ENCODE measurements at places on chromosomes 3 and 15.

DNA sequence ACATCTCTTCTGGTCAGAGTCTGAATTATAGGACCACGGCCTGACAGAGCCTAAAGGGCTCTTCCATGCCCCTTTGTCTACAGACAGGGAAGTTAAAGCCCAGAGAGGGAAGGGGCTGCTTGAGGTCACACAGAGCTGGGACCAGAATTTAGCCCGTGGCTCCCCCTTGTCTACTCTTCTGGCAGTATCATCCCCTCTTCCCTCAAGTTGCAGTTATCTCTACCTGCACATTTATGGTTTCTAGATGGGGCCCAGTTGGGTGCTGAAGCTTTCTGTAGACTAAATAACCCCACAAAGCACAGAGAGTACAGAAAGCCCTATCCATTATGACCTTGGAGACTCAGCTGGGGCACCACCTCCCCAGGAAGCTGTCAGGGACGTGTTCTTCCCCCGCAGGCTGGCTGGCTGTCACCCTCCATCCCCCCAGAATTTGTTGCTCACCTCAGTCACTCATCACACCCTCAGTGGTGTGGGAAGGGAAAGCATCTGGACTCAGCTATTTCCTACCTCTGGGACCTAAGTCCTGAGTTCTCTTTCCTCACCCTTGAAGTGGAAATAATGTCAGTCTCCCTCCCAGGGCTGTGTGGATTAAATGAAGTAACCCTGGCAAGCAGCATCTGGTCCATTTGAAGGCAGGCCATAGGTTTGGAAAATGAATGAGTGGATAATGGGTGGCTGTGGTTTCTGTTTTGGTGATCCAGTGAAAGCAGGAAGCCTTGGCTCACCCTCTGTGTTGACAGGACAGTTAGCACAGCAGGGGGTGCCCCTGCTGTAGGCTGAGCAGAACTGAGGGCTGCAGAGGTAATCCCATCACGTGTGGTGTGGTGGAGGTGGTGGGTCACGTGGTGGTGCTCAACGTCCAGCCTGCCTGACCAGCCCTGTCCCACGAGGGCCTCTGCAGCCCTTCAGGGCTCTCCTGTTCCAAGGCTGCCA is 16.3 kb downstream of the ACOX2 start:
- peak; percentile 19 for DNase-seq

GRCh38 chr3:23981136-23981535 is 36.0 kb downstream of the NR1D2 start:
- no peak for DNase-seq

DNA sequence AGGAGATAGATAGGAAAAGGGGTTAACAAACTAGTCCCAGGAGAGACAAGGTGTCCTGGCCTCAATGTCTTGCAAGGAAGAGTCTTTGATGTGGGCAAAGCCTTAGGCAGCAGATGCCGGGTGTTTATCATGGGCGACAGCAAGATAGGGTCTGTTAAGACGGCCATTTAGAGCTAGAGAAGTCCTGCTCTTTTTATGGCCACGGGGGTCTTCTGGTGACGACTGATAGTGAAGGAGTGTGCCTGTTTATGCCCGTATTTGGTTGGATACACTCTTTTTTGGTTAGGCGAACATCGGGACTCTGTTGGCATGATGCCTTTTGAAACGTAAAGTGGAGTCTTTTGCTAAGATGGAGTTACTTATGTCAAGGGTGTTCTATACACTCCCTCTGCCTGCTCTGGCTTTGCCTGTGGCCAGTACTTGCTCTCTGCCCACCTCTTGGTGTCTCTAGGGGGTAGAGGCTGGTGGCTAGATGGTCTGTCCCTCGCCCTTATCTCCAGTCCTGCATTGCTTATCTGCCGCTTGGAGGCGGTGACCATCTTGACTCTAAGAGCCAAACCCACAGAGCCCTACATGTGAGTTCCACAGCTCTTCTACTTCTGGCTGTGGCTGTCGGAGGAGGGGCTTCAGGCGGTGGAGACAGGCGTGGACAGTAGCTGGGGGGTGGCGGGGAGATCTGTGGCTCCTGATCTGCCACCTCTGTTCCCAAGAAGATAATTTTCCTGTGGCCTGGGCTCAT is 55.8 kb upstream of the ZBTB38 start:
- DNase-seq: no peak

DNA sequence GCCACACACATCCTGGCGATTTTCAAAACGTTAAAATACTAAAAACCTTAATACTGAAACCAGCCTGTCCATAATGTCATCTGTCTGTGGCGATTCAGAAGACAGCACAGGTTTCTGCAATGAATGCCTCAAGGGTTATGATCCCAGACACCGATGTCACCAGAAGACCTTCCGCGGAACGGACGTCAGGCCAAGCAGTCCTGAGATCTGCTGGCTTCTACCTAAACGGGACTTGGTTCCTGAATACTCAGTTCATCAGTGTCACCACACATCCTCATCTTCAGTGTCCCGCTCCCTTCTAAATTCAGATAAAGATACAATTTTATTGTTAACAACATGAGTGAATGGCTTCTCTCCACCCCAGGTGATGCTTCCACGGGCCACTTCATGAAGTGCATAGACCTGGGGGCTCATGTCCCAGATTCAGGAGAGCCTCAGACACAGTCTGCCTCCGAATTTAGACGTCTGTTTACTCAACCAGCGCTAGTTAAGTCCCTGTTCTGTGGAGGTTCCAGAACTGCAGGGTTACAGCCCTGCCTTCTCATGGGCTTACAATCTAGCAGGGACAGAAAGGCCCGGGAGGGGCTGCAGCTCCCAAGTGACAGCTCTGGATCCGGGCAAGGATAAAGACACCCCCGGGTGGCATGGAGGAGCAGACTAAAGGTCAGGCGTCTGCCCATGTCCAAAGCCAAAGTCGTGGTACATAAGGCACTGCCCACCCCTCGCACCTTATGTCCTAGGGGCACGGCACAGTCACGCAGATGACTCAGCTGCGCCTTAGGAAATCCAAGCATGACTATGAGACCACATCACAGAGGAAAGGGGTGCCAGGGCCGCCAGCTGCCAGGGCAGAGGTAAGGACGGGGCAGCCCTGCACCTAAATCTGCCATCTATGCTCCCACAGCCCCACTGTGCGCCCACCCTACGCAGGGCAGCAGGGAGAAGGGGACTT is 75.9 kb downstream of the VGLL4 start:
- no peak for DNase-seq

DNA sequence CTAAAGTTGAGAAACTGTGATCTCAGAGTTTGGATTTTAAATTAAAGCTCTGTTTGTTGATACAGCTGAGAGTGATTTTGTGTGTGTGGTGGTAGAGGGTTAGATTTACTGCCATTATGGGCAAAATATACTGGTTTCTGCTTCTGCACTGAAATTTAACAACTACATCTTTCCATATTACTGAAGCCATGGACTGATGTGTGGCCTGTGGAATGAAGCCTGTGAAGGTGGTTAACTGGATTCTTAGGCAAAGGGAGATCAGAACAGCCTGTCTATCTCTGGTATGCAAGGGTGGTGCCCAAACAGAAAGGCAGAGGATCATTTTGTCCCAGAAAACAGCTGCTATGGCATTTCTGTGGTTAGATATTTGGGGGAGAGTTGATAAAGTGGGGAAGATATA is 297.3 kb upstream of the THBS1 start:
- DNase-seq: no peak

GRCh38 chr3:151483961-151484520 is 23.2 kb upstream of the IGSF10 start:
- no peak for DNase-seq

GRCh38 chr3:88478460-88478859 is 328.7 kb downstream of the C3orf38 start:
- no peak for DNase-seq

- DNase-seq: no peak
Observed at GRCh38 chr3:8997151-8997550, 33.9 kb upstream of the RAD18 start.

- DNase-seq: no peak
Observed at GRCh38 chr15:91517491-91518200, 335.9 kb upstream of the SLCO3A1 start.

- DNase-seq: no peak
Observed at GRCh38 chr3:52986938-52987337, 58.9 kb downstream of the SFMBT1 start.

GRCh38 chr3:112360561-112360960 is 27.6 kb downstream of the CD200 start:
- DNase-seq: no peak

DNA sequence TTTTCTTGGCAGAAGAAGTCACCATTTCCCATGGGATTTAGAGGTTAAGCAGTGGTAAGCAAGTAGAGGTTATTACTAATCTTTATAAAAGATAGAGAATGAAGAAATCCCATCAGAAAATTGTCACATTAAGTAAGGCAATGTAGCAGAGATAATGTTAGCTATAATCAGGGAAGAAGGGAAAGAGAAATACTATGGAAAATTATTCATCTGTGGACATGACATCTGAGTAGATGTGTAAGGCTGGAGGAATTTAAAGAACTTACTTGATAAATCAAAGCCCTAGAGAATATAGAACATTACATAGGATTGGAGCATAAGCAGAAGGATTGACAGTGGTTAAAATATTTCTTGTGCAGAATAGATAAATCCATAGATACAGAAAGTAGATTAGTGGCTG is 553.1 kb upstream of the CBLB start:
- DNase-seq: no peak
